Activated T-helper 2 cell treated with anti-CD3 and anti-CD28 coated beads, Interferon-gamma antibody, Interleukin-2, Interleukin-4, amounts not matched to agents 10 μg/mL and 5 μg/mL and 100 μg/mL, durations not matched to agents 14 hours and 24 hours and 36 hours (primary cell): ENCODE measurements at places on chromosomes 3 and 15. TPM values are rescaled to one million over a fixed set of nuclear protein-coding genes. Genes with fewer than 3 reads are reported as not detected.

NEO1 gene
- total RNA-seq = 9.8 and 12.5 TPM in 2 replicates

GATA2 gene
- total RNA-seq = 0.09 and 0.28 TPM in 2 replicates

TMCO5A gene
- not detected in 2 replicates for total RNA-seq

SMCO1 gene
- total RNA-seq = not detected in 2 replicates

HTR3C gene
- not detected in 2 replicates for total RNA-seq

CPLX3 gene
- 0.16 TPM in 1 of 2 replicates, not detected in the other for total RNA-seq

COMMD2 gene
- 40.3 and 43.3 TPM in 2 replicates for total RNA-seq

SNTN gene
- total RNA-seq = not detected in 2 replicates
